ENCODE measurements at places on chromosomes 2 and 18. TPM values are rescaled to one million over a fixed set of nuclear protein-coding genes. Genes with fewer than 3 reads are reported as not detected.

DNA sequence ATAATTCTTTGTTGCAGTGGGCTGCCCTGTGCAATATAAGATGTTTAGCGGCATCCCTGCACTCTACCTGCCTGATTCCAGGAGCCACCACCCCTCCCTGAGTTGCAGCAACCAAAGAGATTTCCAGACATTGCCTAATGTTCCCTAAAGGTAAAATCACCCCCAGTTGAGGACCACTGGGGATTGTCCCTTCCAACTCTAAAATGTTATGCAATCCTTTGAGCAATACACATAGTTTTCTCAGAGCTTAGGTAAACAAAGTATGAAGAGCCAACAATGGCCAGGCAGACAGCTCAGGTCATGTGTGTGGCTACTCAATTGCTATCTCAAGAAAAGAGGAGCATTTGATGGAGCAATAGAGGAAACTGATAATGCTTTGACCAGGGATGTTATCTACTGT lies 87.0 kb downstream of the XDH start:
- peaks cover 21% of the 10 kb centered on the region for H3K27me3 ChIP-seq
- no peak overlapping the region for H3K27ac ChIP-seq
- H3K36me3 ChIP-seq: no peaks in the 10 kb centered on the region
- no peak for DNase-seq
- no peak overlapping the region for H3K4me3 ChIP-seq

LIPG gene
- 2.2 TPM for total RNA-seq

DNA sequence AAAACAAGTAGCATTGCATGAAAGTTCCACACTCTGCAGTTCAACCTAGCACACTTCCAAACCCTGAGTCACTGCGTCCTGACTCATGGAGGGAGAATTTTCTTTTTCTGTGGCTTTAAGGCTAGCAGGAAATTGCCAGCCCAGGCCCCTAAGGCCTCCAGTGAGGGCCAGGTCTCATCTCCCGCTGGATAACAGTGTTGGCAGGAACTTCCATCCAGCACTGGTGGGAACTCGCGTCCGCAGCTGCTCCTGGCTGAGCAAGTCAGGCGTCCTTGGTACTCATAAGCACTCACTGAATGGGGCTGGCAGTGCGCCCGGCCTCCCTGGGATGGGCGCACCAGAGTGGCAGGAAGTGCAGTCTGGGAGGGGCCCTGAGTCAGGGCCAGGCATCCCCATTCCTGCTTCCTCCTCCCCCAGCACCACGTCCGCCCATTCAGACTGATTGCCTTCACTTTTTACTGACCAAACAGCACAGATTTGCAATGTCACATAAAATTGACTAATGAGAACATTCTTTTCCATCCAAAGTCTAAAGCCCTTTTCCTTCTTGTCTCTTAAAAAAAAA lies 14.3 kb downstream of the MALL start:
- peak overlapping the region; percentile 98 for H3K27ac ChIP-seq
- H3K4me1 ChIP-seq: peaks cover 37% of the 10 kb centered on the region
- peak overlapping the region; percentile 20 for H3K4me3 ChIP-seq
- H3K27me3 ChIP-seq: no peaks in the 10 kb centered on the region

GRCh38 chr2:236632295-236633218 lies 62.9 kb downstream of the ACKR3 start:
- no peak for DNase-seq
- no peak overlapping the region for H3K4me3 ChIP-seq
- no peaks in the 10 kb centered on the region for H3K36me3 ChIP-seq
- H3K27me3 ChIP-seq: peaks cover 12% of the 10 kb centered on the region

GAL3ST2 gene
- 0.36 TPM for total RNA-seq

DNA sequence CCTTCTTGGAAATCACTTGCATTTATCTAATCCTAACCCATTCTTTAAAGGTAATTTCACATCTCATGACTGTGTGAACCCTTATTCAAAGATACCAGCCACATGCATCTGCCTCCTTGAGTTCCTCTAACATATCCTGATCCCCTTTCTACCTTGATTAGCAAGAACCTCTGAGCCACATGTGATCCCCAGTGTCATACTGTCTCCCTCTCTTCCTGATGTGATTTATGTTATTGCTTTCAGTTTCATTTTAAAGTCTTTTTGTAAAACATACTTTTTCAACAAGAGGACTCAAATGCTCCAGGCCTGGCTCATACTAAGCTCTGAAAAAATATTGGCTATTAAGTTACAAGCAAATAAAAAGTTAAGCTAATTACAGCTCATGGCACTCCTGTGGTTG lies 470.1 kb downstream of the DLGAP1 start:
- H3K36me3 ChIP-seq: no peaks in the 10 kb centered on the region
- H3K27me3 ChIP-seq: no peaks in the 10 kb centered on the region
- no peak for DNase-seq
- peaks cover 9% of the 10 kb centered on the region for H3K4me1 ChIP-seq
- no peak overlapping the region for H3K27ac ChIP-seq
- H3K4me3 ChIP-seq: no peak overlapping the region

AMER3 gene
- total RNA-seq: not detected

DNA sequence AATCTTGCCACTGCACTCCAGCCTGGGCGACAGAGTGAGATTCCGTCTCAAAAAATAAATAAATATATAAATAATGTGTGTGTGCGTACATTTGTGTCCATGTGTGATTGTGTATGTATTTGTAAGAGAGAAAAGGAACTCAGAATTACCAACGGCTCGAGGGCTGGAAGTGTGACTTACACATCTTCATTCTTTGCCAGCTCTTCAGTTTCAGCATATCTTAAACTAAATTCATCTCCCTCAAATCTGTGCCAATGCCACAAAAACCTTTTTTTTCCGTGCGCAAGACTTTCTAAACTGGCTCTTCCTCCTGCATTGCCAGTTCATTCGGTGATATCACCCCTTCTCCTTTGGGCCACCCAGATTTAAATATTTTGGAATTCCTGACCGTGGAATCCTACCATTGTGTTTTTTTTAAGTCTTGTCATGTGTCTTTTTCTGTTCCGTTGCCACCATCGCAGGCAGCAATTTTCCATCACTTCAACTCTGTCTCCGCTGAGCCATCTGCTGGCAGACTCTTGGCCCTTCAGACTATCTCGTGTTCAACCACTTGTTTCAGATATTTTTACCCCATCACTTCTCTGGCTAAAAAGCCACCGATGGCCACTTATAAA lies 77.0 kb upstream of the ZNF532 start:
- no peak overlapping the region for H3K4me3 ChIP-seq
- H3K36me3 ChIP-seq: no peaks in the 10 kb centered on the region
- H3K27ac ChIP-seq: no peak overlapping the region
- peak; percentile 23 for DNase-seq

GRCh38 chr2:10490806-10491291 lies 42.7 kb upstream of the ODC1 start:
- no peak overlapping the region for H3K27ac ChIP-seq
- no peak for DNase-seq
- peaks cover 18% of the 10 kb centered on the region for H3K4me1 ChIP-seq
- peaks cover 26% of the 10 kb centered on the region for H3K27me3 ChIP-seq

GRCh38 chr18:30748541-30748940 lies 294.0 kb downstream of the DSC3 start:
- H3K4me3 ChIP-seq: no peak overlapping the region
- H3K36me3 ChIP-seq: no peaks in the 10 kb centered on the region
- no peak overlapping the region for H3K27ac ChIP-seq
- DNase-seq: no peak

- no peaks in the 10 kb centered on the region for H3K36me3 ChIP-seq
- H3K27ac ChIP-seq: no peak overlapping the region
These were observed 89.4 kb upstream of the MAPRE2 start for GRCh38 chr18:34951625-34952379.

CASP8 gene
- total RNA-seq: 23.2 TPM

- H3K27me3 ChIP-seq: no peaks in the 10 kb centered on the region
- H3K4me3 ChIP-seq: no peak overlapping the region
- DNase-seq: no peak
- no peaks in the 10 kb centered on the region for H3K4me1 ChIP-seq
- H3K27ac ChIP-seq: no peak overlapping the region
These were observed 207.7 kb downstream of the ZBTB7C start for GRCh38 chr18:48201337-48202005.

NFE2L2 gene
- 84.3 TPM for total RNA-seq

- no peak overlapping the region for H3K27ac ChIP-seq
- H3K4me3 ChIP-seq: peak overlapping the region; percentile 43
- H3K27me3 ChIP-seq: no peaks in the 10 kb centered on the region
These were observed 153.5 kb upstream of the ALKAL2 start for GRCh38 chr2:441258-442022.

ANKRD29 gene
- 20.9 TPM for total RNA-seq

- H3K36me3 ChIP-seq: no peaks in the 10 kb centered on the region
- H3K27me3 ChIP-seq: peaks cover 10% of the 10 kb centered on the region
- peaks cover 4% of the 10 kb centered on the region for H3K4me1 ChIP-seq
- no peak overlapping the region for H3K4me3 ChIP-seq
- H3K27ac ChIP-seq: no peak overlapping the region
These were observed 22.4 kb downstream of the CRYGD start for GRCh38 chr2:208101716-208102631.

- H3K36me3 ChIP-seq: no peaks in the 10 kb centered on the region
- DNase-seq: no peak
- no peak overlapping the region for H3K27ac ChIP-seq
- H3K4me3 ChIP-seq: no peak overlapping the region
- no peaks in the 10 kb centered on the region for H3K27me3 ChIP-seq
These were observed 686.1 kb upstream of the RAB6C start for GRCh38 chr2:129293326-129293725.

DNA sequence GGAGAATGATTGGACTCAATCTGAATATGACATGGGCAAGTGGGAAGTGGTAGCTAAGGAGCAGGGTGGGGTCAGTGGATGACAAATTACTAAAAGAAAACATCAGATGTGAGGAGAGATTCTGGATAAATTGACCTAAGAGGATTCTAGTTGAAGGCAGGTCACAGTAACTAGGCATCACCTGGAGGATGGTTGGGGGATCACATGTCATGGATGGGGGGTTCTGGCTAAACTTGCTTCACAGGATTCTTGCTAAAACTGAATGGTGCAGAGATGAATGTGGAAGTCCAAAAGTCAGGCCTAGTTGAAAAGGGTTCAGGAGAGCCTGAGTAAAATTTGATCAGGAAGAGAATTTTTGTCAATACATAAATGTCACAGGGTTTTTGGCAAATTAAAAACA lies 18.3 kb downstream of the CLHC1 start:
- no peaks in the 10 kb centered on the region for H3K4me1 ChIP-seq
- no peak for DNase-seq
- H3K27ac ChIP-seq: no peak overlapping the region
- no peaks in the 10 kb centered on the region for H3K27me3 ChIP-seq
- no peaks in the 10 kb centered on the region for H3K36me3 ChIP-seq
- H3K4me3 ChIP-seq: no peak overlapping the region

DNA sequence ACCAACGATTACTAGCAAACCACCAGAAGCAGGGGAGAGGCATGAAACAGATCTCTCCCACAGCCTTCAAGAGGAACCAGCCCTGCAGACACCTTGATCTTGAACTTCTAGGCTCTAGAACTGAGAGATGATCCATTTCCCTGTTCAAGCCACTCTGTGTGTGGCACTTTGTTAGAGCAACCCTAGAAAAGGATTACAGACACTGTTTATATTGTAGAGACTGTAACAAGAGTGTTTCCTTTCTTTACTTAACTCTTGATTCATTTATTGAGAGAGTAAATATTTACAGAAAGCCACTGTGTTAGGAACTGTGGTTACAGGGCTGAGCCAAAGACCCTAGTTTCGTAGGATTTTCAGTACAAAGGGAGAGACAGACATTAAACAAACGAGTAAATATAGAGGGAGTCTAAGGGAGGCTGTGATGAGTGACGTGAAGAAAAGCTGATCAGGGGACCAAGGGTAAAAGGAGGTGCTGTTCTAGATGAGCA lies 10.9 kb downstream of the CCDC68 start:
- H3K4me3 ChIP-seq: no peak overlapping the region
- H3K36me3 ChIP-seq: no peaks in the 10 kb centered on the region
- DNase-seq: no peak
- H3K4me1 ChIP-seq: no peaks in the 10 kb centered on the region
- no peak overlapping the region for H3K27ac ChIP-seq

GAD1 gene
- total RNA-seq: 0.36 TPM

DNA sequence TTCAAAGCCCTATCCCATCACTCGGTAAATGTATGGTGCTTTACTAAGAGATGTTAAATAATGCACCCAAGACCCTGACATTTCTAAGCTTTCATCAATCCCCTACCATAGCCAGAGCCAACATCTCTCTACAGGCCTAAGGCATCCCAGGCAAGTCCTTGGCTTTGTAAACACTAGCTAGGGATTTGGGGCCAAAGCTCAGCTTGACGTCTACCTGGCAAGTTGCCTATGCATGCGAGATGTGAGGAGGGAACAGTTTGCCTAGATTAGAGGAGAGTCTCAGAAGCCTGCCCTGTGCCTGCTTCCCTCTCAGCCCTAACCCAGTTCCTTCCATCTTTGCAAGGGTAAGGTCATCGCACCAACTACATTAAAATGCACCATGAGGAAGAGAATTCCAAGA lies 221.5 kb upstream of the NCKAP5 start:
- H3K27ac ChIP-seq: peak overlapping the region; percentile 92
- no peaks in the 10 kb centered on the region for H3K27me3 ChIP-seq

DNA sequence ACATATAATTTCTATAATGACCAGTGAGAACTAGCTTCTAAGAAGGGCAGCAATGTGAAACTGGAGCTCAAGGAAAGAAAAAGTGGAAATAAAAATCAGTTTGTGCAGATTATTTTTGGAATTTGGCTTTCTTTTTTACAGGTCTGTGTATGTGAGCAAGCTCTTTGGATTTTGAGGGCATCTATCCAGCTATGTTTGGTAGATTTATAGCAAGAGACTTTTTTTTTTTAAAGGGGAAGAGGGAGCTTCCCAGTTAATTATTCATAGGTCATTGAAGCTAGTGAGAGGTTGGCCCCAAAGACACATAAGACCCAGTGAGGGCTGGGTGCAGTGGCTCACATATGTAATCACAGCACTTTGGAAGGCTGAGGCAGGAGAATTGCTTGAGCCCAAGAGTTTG lies 24.0 kb upstream of the COLEC12 start:
- peak; percentile 37 for DNase-seq
- H3K4me3 ChIP-seq: peak overlapping the region; percentile 45
- no peaks in the 10 kb centered on the region for H3K36me3 ChIP-seq
- H3K27me3 ChIP-seq: no peaks in the 10 kb centered on the region
- H3K27ac ChIP-seq: peak overlapping the region; percentile 81
- peaks cover 35% of the 10 kb centered on the region for H3K4me1 ChIP-seq

- DNase-seq: no peak
- no peak overlapping the region for H3K4me3 ChIP-seq
- H3K27ac ChIP-seq: peak overlapping the region; percentile 13
- no peaks in the 10 kb centered on the region for H3K36me3 ChIP-seq
- H3K4me1 ChIP-seq: peaks cover 19% of the 10 kb centered on the region
These were observed 248.9 kb downstream of the TCF4 start for GRCh38 chr18:55338978-55339650.

- H3K4me3 ChIP-seq: no peak overlapping the region
- no peak overlapping the region for H3K27ac ChIP-seq
- H3K27me3 ChIP-seq: no peaks in the 10 kb centered on the region
- DNase-seq: no peak
- H3K36me3 ChIP-seq: no peaks in the 10 kb centered on the region
These were observed 459.4 kb upstream of the UBE2E3 start for GRCh38 chr2:180520921-180521581.

SOX11 gene
- total RNA-seq: 0.59 TPM

PFN4 gene
- not detected for total RNA-seq
